Esophagus muscularis mucosa (tissue), 4 donors: ENCODE measurements at places on chromosomes 2 and 18. TPM values are rescaled to one million over a fixed set of nuclear protein-coding genes. Genes with fewer than 3 reads are reported as not detected.

- DNase-seq, result no peak
Measured at GRCh38 chr2:230794497-230794896, 70.2 kb upstream of the ITM2C start.

GRCh38 chr2:134582547-134582899 lies 136.3 kb downstream of the TMEM163 start:
- DNase-seq, result no peak

Gene THOC1
- 13.8 TPM for total RNA-seq

Gene RAD51AP2
- total RNA-seq, result not detected
